ENCODE measurements at places on chromosomes 1 and 21.

DNA sequence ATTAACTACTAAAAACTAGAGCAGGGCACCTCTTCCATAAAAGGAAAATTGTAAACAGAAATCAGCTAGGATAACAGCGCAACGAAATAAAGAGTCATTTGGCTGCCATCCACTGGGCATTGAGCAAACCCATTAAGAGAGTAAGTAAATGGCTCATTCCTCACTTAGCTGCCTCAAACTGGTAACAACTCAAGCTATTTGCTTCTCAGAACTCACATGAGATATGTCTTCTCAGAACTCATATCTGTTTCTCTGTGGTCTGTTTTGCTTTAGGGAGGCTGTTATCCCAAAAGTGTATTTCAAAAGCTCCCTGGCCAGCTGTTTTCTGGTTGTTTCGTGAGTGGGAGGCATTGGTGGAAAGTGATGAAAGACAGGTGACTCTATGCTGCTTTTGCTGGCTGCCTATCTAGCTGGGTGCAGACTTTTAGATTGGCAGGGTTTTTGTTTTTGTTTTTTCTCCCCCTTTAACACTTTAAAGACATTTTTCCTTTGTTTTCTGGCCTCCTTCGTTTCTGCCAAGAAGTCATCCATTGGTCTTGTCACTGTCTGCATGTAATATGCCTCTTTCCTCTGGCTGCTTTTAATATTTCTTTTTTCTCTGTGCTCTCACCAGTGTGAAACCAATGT lies 269.2 kb upstream of the RGS18 start:
- DNase-seq, result no peak

DNA sequence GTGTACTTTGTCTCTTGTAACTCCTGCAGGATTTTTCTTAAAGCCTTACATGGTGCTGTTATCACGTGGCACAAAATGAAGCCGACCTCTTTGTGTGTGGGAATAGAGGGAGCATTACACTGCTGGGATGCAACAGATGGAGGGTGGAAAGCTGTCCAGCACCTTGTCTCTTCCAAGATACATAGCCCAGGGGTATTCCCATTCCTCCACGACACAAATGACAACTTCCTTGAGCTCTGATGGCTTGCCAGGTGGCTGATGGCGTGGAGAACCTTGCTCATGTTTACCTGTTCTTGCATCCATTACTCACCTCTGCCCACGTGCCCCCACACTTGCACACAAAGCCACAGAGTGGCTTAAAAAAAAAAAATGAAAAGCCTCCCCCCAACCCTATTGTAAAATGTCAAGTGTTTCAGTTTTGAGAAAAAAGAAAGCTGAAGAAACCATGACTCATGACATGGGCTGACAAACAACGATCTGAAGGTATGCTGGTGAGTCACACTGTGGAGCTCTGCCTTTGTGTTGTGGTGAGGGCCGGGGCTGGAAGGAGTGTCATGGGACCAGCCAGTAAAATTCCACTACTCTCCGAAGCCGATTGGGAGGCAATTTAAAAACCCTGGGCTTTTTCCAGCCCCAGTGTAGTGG lies 32.0 kb upstream of the ATP5PO start:
- DNase-seq, result peak; percentile 94

GRCh38 chr1:193607787-193608186 lies 421.4 kb upstream of the B3GALT2 start:
- DNase-seq, result no peak

- no peak for DNase-seq
These were observed 21.9 kb upstream of the ALDH4A1 start for GRCh38 chr1:18924221-18924691.

GRCh38 chr1:174569240-174569639 lies 121.5 kb downstream of the GPR52 start:
- no peak for DNase-seq

GRCh38 chr1:180598333-180598974 lies 33.4 kb upstream of the XPR1 start:
- no peak for DNase-seq

DNA sequence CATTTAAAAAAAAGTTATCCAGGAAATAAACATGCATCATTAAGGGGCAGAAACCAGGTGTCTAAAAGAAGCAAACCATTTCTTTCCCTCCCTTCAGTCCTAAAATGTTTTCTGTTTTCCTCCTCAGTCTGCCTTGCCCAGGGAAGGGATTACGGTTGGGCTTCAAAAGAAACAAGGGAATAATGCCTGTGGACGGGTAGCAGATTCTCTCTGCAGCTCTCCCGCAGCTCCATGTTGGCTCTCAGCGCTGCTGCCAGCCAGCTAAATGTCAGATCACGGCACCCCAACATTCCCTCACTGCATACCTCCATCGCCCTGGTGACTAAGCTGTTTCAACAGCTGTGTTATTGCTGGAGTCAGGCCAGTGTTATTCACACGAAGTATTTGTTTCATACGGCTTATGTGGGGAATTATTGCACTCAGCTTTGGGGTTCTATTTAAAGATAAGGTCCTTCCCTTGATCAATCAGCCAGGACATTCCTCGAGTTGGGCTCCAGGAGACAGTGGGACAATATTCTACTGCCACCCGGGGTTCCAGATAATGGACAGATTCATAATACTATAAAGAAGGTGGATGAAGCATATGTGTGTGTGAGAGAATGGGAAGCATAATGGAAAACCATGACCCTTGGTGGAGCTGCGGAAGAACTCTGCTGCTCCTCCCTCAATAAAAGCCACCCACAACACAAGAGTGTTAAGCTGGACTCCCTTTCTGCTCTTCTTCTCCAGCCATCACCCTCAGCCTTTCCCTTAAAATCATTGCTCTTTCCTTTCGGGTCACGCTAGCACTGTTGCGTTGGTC lies 58.2 kb downstream of the WLS start:
- no peak for DNase-seq

GRCh38 chr1:89085781-89086180 lies 20.8 kb upstream of the GBP1 start:
- peak; percentile 54 for DNase-seq

- no peak for DNase-seq
These were observed 83.7 kb upstream of the CHRM3 start for GRCh38 chr1:239302696-239303095.

- no peak for DNase-seq
These were observed 126.9 kb downstream of the TBX15 start for GRCh38 chr1:118861216-118861615.

GRCh38 chr1:99737016-99737415 lies 29.4 kb downstream of the FRRS1 start:
- no peak for DNase-seq

DNA sequence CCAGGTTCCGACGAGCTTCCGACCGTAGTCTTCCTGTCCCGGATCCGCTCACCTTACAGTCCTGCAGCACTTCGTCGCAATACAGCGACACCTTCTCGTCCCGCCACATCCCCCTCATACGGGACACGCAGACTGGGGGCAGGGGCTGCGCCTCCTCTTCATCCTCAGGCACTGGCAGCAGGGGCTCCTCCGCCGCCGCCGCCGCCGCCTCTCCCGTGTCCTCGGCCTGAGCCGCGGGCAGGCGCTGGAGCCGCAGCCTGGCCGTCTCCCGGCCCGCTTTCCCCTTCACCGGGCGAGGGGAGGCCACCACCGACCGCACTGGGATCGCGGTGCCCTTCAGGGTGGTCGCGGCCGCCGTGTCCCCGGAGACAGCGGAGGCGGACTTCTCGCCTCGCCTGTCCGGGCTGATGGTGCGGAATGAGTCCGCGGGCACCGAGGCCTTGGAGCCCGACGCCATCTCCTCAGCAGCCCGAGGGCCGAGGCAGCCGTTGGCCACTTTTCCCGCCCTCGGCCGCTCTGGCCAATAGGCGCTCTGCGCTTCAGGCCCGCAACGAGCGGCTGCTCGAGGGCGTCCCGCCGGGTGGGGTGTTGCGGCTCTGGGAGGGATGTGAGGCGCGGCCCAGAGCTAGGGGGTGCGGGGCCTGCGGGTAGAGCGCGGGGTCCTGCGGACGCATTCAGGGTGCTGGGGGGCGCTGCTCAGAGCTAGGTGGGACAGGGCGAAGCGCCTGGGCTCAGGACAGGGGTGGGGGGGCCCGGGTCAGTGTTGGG lies at the start of gene SHCBP1L:
Gene SHCBP1L, minus strand, starts transcription at position 490 of the 768 bp plus-strand sequence. Its CDS starts 33 bp downstream, at position 457.
- no peak for DNase-seq

DNA sequence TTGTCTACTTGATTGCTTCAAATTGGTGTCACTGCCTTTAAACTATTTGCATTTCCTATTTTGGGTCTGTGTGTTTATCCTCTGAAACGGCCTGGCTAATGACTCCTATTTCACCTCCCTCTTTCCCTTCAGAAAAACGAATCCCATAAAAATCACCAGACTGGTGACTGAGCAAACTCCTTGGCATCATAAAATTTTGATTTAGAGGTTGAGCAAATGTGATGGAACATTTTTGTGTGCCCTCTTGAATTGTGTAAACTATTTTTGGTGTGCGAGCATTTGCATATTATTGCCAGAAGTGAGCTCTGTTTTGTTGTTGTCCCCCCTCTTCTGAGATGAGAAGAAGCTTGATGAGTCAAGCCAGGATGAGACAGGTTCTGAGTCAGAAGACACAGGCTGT lies 316.1 kb downstream of the AJAP1 start:
- no peak for DNase-seq

GRCh38 chr1:162292422-162292849 lies 84.2 kb downstream of the SPATA46 start:
- no peak for DNase-seq

GRCh38 chr1:186793582-186793927 lies 35.2 kb upstream of the PLA2G4A start:
- DNase-seq, result no peak

DNA sequence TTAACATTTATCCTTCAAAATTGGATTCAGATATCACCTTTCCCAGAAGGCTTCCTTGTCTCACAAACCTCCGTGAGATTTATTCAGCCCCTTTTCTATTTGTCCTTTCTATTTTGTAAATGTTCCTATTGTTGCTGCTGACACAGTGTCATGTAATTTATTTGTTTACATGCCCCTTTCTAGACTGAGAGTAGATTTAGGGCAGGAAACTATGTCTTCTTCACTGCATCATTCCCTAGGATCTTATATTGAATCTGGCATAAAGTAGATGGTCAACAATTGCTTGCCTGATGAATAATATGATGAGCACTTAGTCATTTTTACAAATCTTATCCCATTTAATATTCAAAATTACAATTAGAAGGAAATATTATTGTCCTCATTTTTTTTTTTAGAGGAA lies 8.1 kb upstream of the CNN3 start:
- DNase-seq, result no peak

GRCh38 chr1:150210706-150211105 lies 25.2 kb downstream of the ANP32E start:
- DNase-seq, result no peak

- DNase-seq, result no peak
These were observed 49.7 kb downstream of the SYF2 start for GRCh38 chr1:25182629-25183028.

- DNase-seq, result no peak
These were observed 10.1 kb downstream of the FMO5 start for GRCh38 chr1:147214842-147215539.

- DNase-seq, result no peak
These were observed 7.2 kb downstream of the PARP1 start for GRCh38 chr1:226400519-226401354.

GRCh38 chr21:41626021-41626420 lies 118.1 kb upstream of the TMPRSS2 start:
- DNase-seq, result no peak

DNA sequence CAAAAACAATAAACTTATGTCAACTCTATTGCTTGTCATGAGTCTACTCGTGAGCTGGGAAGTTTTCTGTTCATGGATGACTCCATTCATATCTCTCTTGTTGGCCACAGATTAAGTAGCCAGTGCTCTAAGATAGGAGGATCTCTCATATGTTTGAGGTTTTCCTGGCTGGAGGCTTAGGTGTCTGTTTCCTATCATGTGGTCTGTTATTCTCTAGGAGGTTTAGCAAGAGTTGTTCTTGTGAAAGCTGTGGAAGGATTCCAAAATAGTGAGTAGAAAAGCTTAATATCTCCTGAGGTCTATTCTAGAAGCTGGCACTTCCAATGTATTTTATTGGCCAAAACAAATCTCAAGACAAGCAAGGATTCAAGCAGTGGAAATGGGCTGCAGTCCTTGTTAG lies 5.8 kb upstream of the KRTAP20-2 start:
- DNase-seq, result no peak

DNA sequence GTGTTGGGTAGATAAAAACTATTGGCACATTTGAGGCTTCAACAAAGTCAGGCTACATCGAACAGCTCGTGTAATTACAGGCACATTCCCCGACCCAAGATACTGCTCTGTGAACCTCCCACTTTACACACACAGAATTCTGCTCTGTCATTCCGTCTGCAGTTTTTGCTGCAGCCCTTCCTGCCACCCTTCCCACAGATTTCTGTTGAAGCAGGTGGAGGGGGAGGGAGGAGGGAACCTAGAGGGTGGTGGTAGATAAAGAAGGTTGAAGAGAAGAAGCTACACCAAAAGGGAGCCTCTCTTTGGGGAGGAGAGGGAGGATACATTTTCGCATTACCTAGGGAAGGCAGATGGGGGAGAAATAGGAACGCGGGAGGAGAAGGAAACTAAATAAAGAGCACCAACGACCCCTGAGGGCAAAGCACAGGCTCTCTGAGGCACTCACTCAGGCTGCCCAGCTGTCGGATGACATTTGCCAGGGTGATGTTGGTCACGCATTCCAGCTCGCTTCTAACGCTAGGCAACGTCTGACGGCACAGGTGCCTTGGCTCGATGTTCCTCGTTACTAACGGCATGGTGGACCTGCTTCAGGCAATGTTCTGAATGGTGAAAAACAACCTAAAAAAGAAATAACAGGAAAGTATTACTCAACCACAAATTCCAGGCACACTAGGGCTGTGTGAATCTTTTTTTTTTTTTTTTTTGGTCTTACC lies 36.0 kb downstream of the GPR3 start:
- DNase-seq, result peak; percentile 15

DNA sequence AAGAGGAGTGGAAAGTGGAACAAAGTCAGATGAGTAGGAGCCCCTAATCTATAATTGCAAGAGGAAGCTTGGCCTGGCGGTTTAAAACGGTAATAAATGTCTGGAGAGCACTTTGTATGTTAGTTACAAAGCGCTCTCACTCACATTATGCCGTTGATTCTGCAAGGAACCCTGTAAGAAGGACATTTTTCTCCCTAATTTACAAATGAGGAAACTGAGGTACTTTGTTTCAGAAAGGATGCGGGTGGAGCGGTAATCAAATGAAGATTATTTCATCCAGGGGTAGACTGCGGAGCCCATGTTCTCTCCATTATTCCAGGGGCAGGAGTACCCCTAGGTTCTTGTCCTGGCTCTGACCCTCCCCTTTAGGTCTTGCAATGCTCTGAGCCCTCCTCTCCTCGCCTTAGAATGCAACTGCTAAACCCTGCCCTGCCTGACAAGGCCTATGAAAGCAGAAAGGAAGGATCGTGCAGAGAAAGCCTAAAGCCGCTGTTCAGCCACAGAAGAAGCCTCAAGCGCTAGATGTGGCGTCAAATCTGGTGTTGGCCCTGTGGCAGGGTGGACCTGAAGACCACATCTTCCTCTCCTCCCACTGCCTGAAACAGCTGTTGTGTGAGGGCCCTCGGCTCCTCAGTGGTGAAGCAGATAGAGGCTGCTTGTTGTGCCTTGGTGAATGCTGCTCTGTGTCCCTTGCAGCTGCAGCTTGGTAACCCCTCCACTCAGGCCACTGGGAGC lies 588 bp upstream of the PACC1 start:
- no peak for DNase-seq

Data from CD4-positive, alpha-beta T cell treated with Interleukin-6 at 100 ng/mL for 8 hours (primary cell).